ENCODE measurements at places on chromosomes 3 and 15.

DNA sequence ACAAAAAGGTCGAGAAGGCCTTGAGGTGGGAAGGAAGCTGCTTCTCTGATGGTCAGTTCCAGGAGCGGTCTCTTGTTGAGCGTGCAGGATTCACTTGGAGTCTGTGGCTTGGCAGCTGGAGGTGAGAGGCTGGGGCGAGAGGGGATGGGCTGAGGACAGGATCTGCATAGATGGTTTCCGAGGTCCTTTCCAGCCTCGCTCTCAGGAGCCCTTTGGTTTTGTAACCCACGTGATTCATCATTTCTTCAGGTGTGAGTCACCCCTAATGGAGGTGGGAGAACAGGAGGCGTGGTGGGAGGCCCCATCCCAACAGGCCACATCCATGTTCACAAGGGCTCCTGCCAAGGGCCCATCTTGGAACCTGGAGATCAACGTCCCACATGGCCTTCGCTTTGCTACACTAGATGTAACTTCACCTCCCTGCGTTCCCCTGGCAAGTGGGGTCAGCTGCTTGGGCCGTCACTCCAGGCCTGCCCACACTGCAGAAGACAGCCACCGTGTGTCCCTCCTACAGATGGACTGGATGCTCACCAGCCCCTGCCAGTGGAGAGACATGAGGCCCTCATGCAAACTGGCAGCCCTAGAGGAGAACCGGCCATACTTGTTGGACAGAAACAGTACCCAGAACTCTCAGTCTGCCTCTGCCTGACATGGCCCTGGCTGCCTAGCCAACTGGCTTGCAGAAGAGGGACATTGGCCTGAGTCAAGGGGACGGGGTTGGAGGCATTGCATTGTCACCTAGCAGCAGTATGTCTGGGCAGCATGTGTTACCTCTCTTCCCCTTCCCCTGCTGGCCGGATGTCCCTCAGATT is 1.6 kb upstream of the PCSK6 start:
- DNase-seq = no peak

GRCh38 chr3:30464381-30464780 is 142.0 kb upstream of the TGFBR2 start:
- no peak for DNase-seq

DNA sequence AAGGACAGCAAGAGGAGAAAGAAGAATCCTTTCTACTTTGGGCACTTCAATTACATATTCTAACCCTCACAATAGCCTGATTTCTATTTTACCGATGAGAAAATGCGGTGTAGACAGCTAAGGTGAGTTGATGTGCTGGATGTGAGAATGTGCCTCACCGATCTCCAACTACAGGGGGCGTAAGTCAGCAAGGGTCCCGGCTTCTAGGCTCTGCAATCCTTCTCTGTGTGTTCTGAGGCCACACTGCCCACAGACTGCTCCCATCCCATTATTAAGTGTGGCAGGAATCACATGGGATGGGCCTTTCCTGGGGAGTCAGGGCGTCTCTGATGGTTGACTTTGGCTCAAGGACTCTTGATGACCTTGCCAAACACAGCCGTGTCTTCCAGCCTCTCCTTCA is 23.6 kb upstream of the RPL35A start:
- DNase-seq = no peak

- DNase-seq = peak; percentile 53
These were observed 36.1 kb upstream of the MECOM start for GRCh38 chr3:169699536-169700050.

DNA sequence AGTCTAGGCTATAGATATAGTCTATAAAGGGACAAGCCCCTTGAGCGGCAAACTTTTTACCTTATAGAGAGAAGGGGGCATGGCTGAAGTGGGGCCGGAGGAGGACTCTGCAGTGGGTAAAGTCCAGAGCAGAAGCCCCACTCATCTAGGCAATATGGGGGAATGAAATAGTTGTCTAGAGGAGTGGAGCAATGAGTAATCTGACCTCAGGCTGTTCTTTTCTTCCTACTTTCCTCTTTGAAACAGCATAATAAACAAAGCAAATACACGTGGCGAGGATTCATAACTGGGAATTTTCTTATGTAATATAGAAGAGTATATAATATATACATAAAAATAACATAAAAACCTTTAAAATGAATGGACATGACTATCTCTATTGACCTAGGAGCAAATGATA is 546.4 kb upstream of the ZNF385D start:
- no peak for DNase-seq

DNA sequence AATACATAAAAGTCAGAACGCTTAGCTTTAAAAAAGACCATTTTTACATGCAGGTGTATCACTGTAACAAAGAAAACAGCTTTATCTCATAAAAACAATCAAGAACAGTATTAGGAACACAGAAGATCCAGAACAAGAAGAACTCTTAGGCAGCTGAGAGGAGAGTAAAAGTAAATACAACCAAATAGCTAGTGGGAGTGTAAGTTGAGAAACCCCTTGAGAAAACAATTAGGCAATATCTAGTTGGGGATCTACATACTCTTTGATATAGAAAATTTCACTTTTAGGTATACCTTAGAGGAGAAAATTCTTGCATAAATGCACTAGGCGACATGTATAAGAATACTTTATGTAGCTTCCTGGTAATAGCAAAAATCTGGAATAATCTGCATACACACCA is 7.5 kb downstream of the TMF1 start:
- no peak for DNase-seq

- no peak for DNase-seq
These were observed 64.1 kb downstream of the CDIN1 start for GRCh38 chr15:36643551-36643950.

- DNase-seq = no peak
These were observed 11.7 kb downstream of the LRRFIP2 start for GRCh38 chr3:37162501-37163245.

DNA sequence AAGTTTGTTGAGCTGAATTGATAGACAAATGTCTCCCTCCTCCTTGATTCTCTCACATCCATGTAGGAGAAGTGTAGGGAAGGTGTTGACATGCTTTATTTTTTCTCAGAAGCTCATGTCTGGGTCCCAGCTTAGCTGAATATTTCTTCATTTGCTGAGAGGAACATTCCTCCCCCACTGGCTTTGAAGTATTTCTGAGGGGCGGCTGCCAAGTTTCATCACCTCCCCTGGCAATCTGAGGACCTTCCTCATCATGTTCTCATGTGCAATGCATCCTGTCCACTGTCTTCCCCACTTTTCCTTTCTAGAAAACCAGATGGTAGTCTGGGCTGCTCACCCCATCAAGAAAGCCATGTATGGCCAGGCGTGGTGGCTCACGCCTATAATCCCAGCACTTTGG is 168.9 kb upstream of the RGMA start:
- no peak for DNase-seq

DNA sequence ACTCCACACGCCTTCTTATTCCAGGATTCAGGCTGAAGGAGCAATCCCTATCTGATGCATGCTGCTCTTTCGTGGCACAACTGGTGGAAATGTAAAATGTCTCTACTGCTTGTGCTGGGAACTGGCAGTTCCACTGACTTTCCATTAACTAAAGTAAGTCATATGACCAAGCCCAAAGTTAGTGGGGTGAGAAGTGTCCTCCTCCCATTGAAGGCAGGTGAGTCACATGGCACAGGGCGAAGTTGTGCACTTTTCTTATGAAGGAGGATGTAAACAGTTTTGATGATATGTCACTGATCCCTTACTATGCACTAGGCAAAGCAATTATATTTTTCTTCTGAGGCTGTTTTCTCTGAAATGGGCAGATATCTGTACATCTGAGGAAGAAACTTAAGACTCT is 51.6 kb downstream of the SLC7A14 start:
- DNase-seq = no peak

DNA sequence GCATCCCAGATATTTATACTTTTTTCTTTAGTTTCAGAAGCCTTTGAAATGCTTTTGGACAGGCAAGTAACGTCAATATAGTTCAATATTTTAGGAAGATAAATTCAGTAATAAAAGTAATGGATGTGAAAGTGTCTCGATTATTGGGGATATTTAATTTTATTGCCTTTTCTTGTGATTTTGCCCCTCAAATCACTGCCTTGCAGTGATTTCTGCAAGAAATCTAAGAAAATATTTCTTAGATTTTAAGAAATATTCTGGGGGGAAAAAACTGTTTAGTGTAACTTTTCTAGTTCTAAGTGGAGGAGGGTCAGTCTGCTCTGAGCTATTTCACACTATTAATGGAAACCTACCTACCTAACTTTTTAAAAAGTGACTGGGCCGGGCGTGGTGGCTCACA is 33.6 kb downstream of the MGA start:
- DNase-seq = no peak

- DNase-seq = no peak
These were observed 1.1 kb downstream of the RPS27L start for GRCh38 chr15:63156086-63156710.

- no peak for DNase-seq
These were observed 27.9 kb downstream of the SOX2 start for GRCh38 chr3:181739628-181740027.

DNA sequence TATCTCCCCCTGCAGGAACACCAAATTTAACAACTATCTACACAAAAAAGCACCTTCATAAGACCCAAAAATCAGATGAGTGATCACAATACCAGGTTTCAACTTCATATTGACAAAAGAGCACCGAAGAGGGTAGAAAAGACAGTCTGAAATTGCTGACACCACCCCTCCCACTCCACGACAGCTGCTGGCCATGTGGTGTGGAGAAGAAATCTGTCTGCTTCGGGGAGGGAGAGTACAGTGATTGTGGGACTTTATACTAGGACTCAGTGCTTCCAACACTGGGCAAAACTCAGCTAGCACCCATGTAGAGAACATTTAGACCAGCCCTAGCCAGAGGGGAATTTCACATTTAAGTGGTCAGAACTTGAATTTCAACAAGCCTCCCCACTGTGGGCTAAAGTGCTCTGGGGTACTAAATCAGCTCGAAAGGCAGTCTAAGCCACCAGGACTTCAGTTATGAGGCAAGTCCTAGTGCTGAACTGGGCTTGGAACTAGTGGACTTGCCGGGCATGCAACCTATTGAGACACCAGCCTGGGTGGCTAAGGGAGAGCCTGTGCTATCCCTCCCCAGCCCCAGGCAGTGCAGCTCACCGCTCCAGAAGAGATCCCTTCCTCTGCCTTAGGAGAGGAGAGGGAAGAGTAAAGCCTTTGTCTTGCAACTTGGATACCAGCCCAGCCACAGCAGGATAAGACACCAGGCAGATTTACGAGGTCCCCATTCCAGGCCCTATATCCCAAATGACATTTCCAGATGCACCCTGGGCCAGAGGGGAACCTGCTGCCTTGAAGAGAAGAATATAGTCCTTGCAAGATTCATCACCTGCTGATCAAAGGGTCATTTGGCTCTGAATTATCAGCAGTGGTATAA is 44.6 kb upstream of the POU1F1 start:
- DNase-seq = no peak

DNA sequence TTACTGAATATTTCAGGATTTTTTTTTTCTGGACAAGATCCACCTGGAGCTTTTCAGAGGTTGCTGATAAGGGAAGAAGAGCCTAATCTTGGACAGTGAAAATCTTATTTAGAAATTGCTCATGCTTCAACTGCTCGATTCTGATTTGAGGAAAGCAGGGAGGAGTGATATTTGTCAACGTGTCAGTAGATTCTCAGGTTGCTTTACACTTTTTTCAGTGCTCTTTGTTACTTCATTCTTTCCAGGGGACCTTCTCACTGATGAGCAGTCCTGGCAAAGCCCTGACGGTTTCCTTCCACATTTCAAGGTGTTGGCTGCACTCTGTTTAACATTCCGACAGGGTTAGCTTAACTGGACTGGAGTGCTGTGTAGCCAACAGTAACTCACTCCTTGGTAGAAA is 24.1 kb upstream of the RARB start:
- no peak for DNase-seq

- DNase-seq = no peak
These were observed 38.1 kb downstream of the FOXL2 start for GRCh38 chr3:138908846-138909245.

- no peak for DNase-seq
These were observed 156.2 kb downstream of the ZNF621 start for GRCh38 chr3:40680685-40681657.

DNA sequence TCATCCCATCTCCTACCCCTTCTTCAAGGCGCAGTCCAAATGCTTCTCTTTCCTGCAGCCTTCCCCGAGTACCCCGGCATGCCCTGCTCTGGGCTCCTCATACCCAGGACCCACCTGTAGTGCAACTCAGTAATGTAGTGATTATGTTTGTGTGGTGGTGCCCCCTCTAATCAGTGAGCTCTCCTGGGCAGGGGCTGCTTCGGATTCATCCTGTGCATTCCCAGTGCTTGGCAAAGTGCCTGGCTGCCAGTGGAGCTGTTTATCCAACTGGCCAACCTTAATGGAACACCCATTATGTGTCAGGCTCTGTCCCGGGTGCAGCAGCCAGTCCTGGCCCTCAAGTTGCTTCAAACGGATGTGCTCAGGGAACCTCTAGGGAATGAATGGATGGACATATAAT is 174.4 kb upstream of the LINGO1 start:
- no peak for DNase-seq

- no peak for DNase-seq
These were observed 2.7 kb downstream of the IGF1R start for GRCh38 chr15:98651036-98651481.

DNA sequence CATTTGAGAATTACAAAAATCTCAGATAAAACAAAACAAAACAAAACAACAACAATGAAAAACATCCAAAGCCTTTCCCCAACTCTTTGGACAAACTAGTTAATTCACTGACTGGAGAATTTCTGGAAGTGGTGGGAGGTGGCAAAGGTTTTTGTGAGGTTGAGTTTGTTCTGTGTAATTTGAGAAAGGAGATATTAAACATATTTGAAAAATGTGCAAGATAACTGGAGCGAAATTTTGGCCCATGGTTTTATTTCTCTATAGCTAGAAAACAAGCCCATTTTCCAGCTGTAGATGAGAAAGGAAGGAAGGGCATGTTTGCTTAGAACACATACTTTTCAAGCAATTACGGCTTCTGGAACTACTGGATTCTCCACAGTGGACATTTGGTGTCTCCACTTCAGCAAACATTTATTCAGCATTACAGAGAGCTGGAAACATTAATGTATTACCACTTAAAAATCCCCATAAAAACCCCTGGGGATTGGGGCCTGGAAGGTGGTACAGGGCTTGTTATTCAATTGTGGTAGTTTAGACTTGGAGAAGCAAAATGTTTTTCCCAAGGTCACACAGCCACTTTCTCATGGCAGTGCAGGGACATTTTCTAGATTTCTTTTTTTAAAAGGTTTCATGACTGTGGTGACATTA is 135.8 kb downstream of the THSD4 start:
- no peak for DNase-seq

- no peak for DNase-seq
These were observed 3.9 kb downstream of the ZIC1 start for GRCh38 chr3:147412917-147413685.

DNA sequence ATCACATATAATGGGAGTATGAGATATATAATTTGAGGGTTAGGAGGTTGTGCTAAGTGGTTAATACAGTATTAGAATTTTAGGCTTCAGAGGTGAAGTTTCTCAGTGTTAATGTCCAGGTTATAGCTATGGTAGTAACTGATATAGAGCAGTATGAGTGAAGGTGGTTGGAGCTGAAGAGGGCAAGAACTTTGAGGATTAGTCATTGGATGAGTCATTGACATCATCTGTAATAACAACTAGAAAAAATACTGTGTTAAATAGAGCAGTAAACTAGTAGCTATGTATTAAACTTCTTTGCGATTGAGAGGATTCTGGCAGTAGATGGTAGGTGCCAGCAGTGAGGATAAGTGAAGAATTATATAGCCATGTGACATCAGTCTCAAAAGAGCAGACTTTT is 47.5 kb upstream of the EIF3J start:
- no peak for DNase-seq

GRCh38 chr15:63967616-63968015 is 78.7 kb downstream of the DAPK2 start:
- no peak for DNase-seq
